ENCODE measurements at places on chromosomes 6 and 20.

- no peak for DNase-seq
These were observed 107.8 kb upstream of the HS3ST5 start for GRCh38 chr6:114450631-114451030.

DNA sequence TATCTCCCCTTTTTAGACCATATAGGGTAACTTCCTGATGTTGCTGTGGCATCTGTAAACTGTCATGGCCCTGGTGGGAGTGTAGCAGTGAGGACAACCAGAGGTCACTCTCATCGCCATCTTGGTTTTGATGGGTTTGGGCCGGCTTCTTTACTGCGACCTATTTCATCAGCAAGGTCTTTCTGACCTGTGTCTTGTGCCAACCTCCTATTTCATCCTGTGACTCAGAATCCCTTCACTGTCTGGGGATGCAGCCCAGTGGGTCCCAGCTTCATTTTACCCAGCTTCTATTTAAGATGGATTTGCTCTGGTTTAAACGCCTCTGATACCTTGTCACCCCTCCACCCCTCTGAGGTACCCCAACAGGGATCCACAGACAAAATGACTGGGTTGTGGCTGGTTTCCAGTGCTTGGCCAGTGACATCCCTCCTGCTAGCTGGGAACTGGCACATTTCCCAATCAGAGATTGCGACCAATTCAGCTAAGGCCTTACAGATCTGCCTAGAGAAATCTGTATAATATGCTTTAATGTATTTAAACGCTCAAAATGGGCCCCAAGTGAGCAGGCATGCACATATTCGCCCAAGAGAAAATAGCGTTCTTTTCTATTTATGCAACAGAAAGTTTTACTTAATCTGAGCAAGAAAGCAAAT is 315.6 kb upstream of the QKI start:
- no peak for DNase-seq

GRCh38 chr6:32973144-32974015 is 5.0 kb downstream of the BRD2 start:
- no peak for DNase-seq

DNA sequence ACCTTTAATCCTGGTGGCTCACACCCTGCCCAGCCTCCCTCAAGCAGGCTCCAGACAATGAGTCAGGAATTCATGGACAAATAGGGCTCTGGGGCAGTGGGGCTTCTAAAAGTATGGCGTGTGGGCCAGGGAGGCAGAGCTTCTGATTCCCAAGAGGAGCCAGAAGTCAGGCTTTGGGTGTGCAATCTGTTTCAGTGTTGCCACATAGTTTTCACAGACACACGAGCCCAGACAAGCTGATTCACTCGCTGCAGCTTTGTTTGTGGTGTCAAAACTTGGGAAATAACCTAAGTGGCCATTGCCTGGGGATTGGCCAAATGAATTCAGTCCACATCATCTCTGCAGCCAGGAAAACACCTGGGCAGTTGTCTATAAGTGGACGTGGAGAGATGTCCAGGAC is 9.2 kb downstream of the PEDS1 start:
- DNase-seq: no peak

DNA sequence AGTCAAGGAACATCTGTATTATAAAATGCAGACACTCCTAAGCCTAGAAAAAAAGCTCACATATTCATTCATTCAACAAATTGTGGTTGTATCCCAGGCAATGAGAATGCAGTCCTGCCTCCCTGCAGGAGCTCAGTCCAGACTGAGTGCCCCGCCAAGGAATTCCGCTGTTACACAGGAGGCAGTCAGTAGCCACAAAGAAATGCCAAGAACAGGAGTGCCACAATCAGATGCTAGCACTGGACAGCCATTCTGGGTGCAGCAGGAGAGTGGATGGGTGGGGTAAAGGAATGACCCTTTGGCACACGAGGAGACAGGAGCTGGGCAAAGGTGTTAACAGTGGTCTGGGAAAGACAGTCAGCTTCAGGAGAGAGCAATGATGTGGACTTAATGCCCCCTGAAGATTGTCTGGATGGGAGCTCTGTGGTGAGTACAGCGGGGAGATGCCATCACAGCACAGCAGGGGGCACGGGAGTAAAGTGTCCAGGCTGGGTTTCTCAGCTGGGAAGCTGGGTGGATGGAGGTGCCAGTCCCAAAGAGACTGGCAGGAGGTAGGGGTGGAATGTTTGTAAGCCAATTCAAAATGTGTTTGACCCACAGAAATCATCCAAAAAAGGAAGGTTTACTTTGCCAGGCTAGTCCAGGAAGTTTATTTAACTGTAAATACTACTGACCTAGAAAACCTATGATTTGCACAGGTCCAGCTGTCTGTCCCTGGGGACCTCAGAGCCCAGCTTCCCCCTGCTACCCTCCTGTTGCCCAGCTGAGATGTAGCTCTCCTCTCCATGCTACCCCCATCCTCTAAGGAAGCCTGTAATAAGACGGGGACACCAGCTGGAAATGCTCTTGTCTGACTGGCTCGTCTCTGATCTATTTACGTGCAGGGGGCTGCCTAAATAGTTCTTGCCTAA is 84.1 kb downstream of the SLC23A2 start:
- DNase-seq: no peak

DNA sequence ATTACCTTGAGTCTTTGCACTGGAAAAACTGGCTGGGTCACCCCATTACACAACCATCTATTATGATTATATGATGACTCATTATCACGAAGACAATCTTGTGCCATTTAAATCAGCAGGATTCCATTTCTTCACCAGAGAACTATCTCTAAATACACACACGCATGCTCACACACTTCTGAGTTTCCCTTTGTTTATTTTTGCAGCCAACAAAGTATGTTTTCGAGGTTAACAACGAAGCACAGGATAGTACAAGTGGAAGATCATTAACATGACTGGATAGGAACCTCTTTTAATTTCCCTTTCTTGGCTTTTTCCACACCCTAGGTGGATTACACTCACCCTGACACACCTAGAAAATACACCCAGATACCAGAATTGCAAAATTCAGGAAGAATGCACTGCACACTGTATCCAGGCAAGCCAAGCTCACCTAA is 18.9 kb downstream of the PERP start:
- DNase-seq: no peak

- DNase-seq: no peak
These were observed 4.1 kb upstream of the GFOD1 start for GRCh38 chr6:13491538-13491937.

DNA sequence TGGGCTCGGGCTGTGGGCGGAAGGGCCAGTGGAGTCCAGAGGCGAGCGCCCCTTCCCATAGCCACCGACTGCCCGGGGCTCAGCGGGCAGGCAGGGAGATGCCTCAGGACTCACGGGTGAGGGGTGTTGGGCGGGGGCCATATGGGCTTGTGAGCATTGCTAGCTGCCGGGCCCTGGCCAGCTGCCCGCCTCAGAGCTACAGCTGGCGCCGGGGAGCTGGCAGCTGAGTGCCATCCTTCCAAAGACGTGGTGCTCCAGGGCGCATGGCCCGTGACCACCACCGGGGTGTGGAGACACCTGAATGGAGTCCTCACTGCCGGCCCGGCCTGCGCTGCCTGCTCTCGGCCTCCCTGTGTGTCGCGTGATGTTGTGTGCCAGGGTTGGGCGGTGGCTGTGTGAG is 10.6 kb upstream of the RBBP8NL start:
- DNase-seq: no peak

GRCh38 chr6:10258341-10258740 is 156.5 kb downstream of the TFAP2A start:
- DNase-seq: no peak

DNA sequence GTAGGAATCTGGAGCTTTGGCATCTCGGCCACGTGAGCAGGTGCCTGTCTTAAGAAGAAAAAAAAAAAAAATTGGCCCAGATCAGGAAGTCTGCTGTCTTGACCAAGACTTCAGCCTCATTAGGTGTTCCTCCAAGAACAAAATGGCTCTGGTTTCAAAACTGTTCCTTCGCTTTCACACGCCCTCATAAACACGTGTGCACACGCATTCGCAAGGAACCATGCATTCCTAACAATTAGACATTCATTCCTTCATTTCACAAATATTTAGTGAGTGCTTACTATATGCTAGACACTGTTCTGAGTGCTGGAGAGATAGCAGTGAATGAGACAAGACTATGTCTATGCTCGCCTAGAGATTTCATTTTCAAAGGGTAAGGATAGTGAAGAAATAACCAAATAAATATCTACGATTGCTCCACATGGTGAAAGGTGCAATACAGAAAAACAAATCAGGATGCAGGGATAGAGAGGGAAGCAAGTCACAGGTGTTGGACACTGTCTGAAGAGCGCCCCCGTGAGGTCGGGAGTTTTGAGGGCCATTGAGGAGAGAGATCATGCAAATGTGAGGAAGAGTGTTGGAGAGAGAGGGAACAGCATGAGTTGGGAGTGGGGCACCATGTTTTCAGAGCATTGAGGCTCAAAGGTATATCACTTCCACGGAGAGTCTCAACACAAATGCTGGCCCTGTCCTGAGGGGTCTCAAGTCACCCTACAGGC is 53.3 kb downstream of the CCDC170 start:
- no peak for DNase-seq

DNA sequence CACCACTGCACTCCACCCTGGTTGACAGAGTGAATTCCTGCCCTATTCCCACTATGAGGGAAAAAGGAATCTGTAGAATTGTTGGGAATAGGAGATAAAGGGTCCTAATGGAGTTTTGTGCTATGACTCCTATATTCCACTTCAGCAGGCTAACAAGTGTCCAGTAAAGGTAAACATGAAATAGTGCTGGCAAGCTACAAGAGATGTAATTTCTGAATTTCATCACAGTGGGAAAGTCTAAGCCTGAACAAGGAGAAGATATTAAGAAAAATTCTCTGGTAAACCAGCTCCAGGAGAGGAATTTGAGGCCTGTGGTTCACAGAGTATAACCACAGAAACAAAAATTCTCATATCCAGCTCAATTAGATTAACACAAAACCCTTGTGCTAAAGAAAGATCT is 10.3 kb upstream of the C6orf58 start:
- no peak for DNase-seq

GRCh38 chr6:7777074-7777473 is 51.2 kb downstream of the BMP6 start:
- DNase-seq: no peak

DNA sequence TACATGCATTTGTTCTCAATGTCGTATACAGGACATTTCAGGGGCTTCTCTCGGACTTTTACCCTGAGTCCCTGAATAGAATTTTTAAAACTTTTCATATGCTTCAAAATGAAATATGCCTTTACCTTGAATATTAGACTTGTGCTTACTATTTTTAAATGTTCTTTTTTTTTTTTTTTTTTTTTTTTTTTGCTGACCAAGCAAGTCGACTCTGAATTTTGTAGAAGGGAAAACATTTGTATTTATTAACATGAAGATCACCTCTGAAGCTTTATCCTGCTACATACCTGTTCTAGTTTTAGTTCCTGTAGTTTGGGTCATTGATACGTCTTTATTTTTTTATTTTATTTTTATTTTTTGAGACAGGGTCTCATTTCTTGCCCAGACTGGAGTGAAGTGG is 39.7 kb upstream of the SAYSD1 start:
- no peak for DNase-seq

- DNase-seq: no peak
These were observed 63.7 kb downstream of the PTPRK start for GRCh38 chr6:128456510-128457230.

GRCh38 chr20:31542201-31542842 is 28.1 kb downstream of the HM13 start:
- no peak for DNase-seq

DNA sequence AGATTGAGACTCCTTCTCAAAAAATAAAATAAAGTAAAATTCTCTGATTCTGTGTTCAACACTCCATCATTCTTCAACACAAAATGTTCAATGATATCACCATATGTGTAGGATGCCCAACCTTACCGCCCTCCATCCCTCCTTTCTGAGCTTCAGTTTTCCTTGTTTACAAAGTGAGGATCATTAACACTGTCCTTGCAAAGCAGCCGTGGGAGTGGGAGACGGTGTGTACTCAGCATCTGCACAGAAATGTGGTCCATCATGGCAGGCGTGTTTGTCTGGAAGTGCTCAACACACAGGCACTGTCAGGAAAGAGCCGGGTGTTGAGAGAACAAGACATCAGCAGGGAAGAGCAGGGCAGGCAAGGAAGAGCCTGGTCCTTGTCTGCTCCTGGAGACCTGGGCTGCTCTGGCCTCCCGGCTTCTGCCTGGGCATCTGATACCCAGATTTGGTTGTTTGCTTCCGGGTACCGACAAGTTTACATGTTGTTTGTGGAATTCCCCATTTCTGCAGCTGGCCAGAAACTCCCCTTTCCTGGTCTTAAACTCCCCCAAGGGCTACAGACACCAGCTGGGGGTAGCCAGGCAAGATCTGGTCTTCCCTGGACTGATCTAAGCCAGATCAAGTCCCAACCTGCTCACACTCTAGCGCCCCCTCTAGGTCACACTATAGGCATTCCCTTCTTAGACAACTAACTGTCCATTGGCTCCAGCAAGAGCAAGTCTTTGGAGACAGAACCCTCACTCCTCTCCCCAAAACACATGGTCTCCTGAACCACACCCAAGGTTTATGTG is 26.7 kb upstream of the TTPAL start:
- no peak for DNase-seq

DNA sequence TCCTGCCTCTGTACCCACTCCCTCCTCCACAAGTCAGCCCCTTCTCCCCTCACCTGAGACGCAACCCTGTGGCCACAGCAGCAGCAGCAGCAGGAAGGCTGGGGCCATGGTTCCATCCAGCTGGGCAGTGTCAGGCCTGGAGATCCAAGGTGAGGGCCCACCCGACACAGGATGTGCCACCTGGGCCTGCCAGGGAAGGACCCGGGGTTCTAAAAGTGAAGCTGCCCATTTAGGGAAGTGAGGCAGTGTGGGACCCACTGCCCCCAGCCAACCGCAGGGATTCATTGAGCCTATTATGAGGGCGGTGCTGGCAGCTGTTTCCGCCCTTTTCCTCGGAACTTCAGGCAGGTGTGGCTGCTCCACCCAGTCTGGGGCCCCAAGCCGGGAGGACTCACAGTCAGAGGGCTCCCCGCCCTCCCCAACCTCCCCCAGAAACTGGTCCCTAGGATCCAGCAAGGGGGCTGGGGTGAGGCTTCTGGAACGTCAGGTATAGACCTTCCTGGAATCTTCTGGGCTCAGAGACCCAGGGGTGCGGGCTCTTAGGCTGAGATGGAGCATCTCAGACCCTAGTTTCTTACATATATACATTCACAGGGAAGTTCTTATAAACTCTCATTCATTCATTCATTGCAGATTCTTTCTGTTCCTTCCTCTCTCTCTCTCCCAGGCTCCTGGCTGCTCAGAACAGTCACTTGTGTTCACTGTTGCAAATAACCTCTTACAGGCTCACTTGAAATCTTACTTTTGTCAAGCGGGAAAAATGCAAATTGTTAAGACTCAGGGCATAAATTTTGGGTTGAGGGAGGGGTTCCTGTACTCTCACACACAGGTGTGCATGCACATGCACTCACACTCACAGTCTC is at the start of gene TREML2:
TREML2 (minus strand) TSS at position 249 of the 863 bp plus-strand sequence; CDS start at position 108, 141 bp downstream.
- no peak for DNase-seq

DNA sequence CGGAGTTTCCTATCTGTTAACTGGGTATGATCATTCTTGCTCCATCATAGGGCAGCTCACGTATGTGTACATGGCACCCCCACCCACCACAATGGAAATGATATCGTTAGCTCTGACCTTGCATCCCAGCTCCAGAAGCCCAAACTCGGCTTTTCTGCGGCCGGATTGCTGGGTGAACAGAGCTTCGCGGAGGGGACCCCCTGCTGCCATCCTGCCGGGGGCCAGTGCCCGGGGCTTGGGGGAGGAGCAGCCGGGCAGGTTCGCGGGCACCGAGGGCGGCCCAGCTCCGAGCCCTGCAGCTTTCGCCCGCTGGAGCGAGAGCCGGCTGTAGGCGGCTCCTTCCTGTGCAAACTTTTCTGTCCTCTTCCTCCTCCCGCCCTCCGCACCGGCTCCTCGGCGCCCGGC is 24.9 kb upstream of the FUCA2 start:
- DNase-seq: no peak
